ENCODE measurements at places on chromosomes 1 and 21.

DNA sequence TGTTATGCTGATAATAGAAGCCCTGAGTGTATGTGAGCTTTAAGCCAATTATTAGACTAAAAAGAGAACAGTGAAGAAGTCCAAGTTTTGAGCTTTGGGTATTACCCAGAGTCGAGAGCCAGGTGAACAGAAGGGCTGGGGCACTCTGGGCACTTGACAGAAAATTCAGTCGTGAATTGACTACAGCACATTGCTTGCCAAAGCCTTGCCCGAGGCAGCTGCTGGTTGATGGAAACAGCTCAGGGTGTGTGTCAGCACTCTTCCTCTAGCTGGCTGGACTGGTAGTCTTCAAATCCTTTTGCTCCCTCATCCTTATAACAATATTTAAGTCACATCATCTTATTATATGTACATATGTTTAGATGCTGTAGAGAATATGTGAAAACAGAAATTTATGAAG, 21.3 kb downstream of the PDE4B start:
- DNase-seq = no peak

- no peak for DNase-seq
Observed at GRCh38 chr1:180981596-180982387, 40.9 kb downstream of the STX6 start.

GRCh38 chr1:233665575-233666270, 51.8 kb downstream of the KCNK1 start:
- DNase-seq = no peak

- DNase-seq = no peak
Observed at GRCh38 chr1:169802888-169803287, 8.2 kb upstream of the METTL18 start.

GRCh38 chr1:23643736-23644554, 47.7 kb upstream of the RPL11 start:
- DNase-seq = no peak

GRCh38 chr1:178048426-178048825, 45.5 kb upstream of the RASAL2 start:
- DNase-seq = no peak

GRCh38 chr1:101194746-101195145, 42.1 kb upstream of the S1PR1 start:
- no peak for DNase-seq

GRCh38 chr1:12320486-12320885, 90.7 kb downstream of the VPS13D start:
- DNase-seq = no peak

- no peak for DNase-seq
Observed at GRCh38 chr1:85144351-85144750, 56.5 kb downstream of the SYDE2 start.

GRCh38 chr1:233719655-233720341, 105.9 kb downstream of the KCNK1 start:
- DNase-seq = no peak

DNA sequence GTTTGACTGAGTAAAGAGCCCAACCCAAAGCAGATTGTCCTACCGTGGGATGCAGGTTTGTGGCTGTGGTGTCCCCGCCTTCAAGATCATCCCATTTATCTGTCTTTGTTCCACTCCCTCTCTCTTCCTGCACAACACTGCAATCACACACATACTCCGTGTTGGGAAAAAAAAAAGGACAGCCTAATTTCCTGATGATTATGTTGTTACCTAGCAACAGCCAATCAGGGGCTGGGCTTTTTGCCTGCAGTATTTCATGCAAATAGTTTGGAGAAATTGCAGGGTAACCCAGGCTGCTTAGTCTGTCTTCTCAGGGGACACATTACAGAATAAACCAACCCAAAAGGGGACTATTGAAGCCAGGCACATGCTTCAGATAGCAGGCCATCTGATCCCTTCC, 38.3 kb downstream of the PHC2 start:
- DNase-seq = no peak

- DNase-seq = no peak
Observed at GRCh38 chr1:2949966-2950925, 71.0 kb upstream of the ACTRT2 start.

DNA sequence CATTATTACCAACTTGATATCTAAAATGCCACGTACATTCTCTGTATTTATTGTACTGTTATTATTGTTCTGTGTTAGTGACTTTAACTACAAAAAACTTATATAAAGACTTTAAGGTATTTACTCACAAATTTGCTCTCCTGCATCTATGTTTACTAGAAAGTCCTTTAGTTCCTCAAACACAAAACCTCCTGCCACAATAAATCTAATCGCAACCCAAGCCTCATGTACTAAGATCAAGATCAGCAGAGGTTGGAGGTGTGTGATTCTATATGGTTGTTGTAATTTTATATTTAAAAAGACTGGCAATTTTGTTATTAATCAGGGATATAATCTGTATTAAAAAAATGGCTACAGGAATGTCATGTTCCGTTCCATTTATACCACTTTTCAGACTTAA, 68.6 kb downstream of the VAV3 start:
- DNase-seq = no peak

- DNase-seq = no peak
Observed at GRCh38 chr1:161817176-161817730, 51.1 kb downstream of the ATF6 start.

DNA sequence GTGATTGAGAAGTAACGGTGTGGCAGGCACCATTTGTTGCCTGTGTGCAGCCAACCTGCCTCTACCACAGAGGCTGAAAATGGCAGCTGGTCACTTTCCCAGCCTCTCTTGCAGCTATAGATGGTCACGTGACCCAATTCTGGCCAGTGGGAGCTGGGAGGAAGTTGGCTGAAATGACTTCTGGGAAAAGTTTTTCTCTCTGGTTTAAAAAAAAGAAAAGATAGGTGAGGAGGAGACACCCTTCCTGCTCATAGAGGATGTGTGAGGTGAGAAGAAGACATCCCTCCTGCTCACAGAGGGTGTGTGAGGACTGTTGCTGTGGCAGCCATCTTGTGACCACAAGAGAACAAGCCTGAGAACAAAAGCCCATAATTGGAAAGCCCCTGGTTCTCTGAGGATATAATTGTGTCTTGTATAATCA, 122.8 kb downstream of the SYF2 start:
- DNase-seq = no peak

DNA sequence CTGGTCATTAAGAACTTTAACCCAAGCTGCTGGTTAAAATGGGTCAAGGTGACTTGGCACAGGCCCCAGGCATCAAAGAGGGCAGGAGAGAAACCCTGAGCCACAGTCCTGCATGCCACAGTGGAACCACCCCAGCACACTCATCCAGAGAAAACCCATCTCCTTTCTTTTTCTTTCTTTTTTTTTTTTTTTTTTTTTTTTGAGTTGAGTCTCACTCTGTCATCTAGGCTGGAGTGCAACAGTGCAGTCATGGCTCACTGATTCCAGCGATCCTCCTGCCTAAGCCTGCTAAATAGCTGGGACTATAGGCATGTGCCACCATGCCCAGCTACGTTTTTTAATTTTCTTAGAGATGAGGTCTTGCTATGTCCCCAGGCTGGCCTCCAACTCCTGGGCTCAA, 109.2 kb upstream of the RAB4A start:
- no peak for DNase-seq

DNA sequence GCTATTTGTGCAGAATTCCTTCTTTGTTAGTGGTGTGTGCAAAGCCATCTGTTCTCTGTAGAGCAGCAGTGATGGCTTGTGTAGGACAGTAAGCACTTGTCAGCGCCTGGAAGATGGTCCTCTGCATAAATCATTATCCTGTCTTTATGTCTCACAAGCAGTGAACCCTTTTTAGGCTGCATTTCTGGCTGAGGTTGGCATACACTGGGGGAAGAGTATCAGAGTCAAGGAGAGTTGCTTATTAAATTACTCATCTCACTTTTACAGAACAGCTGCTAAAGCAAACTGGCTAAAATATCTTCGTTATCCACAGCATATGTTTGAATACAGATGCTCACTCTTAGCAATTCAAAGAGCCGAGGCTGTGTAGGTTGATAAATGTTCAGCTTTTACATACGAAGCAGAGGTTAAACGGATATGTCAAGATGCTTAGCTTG, 54.6 kb upstream of the NCAM2 start:
- DNase-seq = no peak

GRCh38 chr1:52139817-52140540, 1.9 kb upstream of the ZFYVE9 start:
- DNase-seq = no peak

DNA sequence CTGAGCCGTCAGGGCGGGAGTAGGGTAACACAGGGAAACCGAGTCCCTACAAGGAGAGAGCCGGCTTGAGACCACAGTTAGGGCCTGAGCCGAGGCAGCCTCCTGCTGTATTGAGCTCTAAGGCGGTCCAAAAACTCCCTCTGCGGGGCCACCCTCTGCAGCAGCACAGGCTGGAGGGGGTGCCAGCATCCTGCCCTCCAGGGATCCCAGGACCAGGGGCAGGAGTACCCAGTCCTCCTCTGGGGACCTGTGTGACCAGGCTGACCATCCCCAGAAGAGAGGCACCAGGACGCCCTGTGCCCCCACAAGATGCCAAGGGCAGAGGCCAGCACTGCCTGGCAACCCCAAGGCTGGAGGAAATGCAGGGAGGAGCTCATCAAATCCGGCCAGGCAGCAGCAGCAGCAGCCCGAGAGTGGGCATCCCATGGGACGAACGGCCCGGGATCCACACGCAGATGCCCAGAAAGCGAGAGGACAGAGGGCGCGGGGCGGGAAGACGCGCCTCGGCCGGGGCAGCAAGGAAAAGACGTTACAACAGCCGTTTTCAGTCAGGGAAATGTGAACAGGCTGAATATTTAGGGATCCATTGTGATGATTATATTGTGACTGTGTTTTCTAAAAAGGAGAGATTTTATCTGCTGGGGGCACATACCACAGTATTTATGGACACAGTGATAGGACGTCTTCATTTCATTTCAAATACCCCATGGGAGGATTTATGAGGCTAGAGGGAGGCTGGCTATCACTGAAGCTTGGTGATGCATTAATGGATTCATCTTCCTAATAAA, 57.1 kb upstream of the COL18A1 start:
- DNase-seq = no peak

DNA sequence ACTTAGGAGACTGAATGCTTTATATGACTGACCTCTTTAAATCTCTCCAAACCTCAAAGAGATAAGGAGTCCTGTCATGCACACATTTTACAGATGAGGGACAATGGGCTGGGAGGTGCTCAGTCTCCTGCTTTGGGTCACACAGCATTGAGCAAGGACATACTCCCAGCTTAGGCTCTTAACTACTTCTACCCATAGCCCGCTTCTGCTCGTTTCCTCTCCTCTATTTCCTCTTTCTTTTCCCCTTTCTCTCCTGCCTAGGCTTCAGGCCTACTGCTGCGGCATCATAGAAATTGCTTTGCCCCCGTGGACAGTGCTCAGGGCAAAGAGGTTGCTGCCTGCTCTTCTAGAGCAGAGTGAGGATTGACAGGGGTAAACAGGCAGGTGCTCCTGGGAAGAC, 12.4 kb upstream of the ZNF691 start:
- DNase-seq = no peak

GRCh38 chr1:180144659-180145357, 9.9 kb upstream of the QSOX1 start:
- no peak for DNase-seq

GRCh38 chr1:204476563-204476962, 18.0 kb downstream of the PIK3C2B start:
- no peak for DNase-seq

GRCh38 chr1:204455063-204455830, 39.4 kb downstream of the PIK3C2B start:
- no peak for DNase-seq

- DNase-seq = no peak
Observed at GRCh38 chr1:230713547-230713914, 391 bp downstream of the AGT start.
